A673 (cell line): ENCODE measurements at places on chromosomes 16 and 17.

DNA sequence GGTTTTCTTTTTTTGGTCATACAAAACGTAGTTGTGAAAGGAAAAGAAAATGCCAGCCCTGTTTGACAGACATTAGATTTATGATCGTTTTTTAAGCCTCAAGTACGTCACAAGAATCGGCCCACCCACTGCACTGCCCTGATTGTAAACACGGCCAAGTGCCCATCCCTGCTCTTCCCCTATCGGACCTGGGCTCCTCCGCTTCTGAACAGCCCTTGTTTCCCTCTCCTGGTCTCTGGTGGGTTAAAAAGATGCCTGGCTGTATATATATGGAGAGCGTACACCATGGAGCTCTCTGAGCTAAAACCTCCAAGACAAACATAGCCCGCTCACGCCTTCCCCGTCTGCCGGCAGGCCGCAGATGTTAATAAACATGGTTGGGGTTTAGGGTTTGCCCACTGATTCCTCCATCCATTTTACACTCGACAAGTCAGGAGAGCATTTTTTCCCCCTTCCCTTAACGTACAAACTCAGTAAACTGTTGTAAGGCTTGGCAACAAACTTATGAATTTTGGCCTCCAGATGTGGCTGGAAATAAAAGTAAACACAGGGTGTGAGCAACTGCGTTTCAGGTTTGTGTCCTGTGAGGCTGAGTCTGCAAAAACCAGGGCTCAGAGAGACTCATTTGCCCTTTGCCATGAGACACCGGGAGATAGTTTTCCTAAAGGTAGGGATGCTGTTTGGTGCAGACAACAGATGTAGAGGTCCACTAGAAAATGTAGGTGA, 325.9 kb downstream of the SOX9 start:
- DNase-seq = no peak

- no peak for DNase-seq
Measured at GRCh38 chr17:61230972-61231820, 168.4 kb upstream of the TBX2 start.

GRCh38 chr17:42809250-42809649, 10.6 kb downstream of the CNTD1 start:
- no peak for DNase-seq

GRCh38 chr16:69329369-69330285, 761 bp downstream of the PDF start:
- DNase-seq = peak; percentile 40

DNA sequence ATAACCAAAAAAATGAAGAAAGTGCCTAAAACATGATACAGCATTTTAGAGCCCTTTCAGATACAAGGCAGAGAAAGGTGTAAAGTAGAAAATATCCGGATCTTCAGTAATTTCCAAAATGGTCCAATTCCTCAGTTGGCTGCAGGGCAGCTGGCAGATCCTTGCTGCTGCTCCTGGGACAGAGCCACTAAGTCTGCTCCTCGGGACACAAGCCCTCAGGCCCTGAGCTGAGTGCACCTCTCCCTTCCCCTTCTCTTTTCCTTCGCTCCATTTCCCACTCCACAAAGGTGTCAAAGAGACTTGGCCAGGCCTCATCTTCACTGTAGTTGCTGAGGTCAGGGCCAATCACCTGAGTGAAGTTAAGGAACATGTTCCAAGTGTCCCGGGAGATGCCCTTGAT, 40.5 kb downstream of the DCUN1D3 start:
- no peak for DNase-seq

GRCh38 chr16:58859958-58860669, 126.0 kb upstream of the GOT2 start:
- no peak for DNase-seq

DNA sequence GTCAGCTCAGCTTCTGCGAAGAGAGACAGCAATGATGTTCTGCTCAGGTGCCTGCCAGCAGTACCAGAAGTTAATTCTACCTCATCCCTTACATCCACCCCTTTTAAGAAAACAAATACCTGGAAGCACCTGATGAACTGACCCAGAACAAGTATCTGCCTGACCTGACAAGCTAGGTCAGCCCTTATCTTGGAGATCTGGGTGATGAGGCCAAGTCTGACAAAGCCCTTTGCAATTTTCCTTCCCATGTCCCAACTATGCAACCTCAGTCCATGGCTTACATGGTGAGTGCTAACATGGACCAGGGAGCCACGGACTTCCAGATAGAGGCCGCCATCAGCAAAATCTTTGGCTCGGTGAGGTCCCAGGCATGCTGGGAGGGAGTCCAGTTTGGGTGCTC, 3.6 kb downstream of the ACADVL start:
- DNase-seq = no peak

- peak; percentile 11 for DNase-seq
Measured at GRCh38 chr16:68823401-68824135, 19.8 kb upstream of the TANGO6 start.

- no peak for DNase-seq
Measured at GRCh38 chr16:81231014-81231413, 7.5 kb upstream of the BCO1 start.

DNA sequence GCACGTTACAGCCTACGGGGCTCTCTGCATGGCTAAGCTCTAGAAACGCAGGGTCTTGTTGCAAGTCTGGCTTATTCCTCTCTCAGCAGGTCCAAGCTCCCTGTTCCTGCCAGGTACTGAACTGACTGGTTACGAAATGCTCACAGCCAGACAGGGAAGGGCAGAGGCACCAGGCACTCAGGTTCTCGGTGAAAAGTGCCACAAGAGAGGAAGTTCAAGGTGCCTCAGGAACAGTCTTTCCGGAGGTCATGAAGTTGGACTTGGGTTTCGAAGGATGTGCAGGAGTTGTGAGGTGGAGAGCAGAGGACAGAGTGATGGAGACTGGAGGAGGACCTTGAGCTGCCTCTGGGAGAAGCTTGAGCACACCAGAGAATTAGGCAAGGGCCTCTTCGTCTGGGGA, 124.7 kb upstream of the GSE1 start:
- no peak for DNase-seq

DNA sequence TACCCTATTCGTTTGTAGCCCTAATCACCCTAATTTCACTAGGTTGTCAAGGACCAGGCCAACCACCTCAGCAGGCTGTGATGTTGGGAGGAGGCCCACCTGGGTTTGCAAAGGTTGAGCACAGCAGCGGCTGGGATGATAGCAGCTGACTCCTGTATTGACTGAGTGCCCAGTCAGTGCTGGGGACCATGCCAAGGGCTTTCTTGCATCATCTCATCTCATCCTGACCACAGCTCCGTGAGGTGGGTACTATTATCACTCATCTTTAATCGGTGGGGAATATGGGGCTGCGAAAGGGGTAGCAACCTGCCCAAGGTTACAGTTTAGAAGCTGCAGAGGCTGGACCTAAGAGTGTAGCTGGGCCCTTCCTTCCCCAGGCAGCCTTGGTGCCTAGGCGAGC, 11.7 kb downstream of the ATPAF2 start:
- no peak for DNase-seq

GRCh38 chr17:2682176-2682938, 29.2 kb downstream of the CLUH start:
- DNase-seq = no peak

- no peak for DNase-seq
Measured at GRCh38 chr17:1033503-1033902, 36.6 kb downstream of the TIMM22 start.

- no peak for DNase-seq
Measured at GRCh38 chr17:79862771-79863440, 23.7 kb upstream of the CBX4 start.

DNA sequence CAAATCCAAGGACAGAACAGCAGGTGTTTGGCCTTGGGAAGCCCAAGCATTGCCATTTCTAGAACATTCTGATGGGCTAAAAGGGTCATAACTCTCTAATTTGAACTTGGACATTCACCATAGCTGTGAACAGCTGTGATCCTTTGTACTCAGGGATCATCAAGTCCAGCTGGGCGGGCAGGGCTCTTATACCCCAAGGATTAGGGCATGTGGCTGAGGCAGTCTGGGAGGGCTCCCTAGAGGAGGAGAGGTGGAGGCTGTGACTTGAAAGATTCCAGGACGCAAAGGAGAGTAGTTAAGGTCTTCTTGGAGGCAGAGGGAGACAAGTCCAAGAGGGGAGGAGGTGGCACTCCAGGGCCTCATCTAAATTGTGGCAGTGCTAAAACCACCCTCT, 233.1 kb upstream of the GSE1 start:
- DNase-seq = no peak

- DNase-seq = no peak
Measured at GRCh38 chr17:57889892-57890856, 40.3 kb upstream of the MRPS23 start.

DNA sequence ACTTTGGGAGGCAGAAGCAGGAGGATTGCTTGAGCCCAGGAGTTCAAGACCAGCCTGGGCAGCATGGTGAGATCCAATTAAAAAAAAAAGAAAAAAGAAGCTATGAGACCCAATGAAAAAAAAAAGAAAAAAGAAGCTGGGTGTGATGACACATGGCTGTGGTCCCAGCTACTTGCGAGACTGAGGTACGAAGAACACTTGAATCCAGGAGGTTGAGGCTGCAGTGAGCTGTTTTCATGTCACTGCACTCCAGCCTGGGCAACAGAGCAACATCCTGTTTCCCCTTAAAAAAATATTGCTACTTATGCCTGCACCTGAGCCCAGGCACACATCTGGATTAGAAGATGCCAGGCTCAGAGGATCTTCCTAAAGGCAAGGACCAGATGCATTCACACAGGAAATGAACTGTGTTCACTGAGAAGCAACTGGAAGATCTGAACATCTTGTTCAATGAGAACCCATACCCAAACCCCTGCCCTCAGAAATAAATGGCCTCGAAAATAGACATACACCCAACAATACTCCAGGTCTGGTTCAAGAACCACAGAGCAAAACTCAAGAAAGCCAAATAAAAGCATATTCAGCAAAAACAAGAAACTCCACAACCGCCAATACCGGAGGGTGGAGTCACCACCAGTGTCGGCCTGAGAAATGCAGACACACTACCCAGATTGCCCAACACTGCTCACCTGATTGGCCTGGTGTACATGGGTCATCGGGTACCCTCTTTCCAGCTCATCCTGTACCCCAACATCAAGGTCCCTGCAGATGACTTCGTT, 4.4 kb downstream of the RNF135 start:
- DNase-seq = no peak

DNA sequence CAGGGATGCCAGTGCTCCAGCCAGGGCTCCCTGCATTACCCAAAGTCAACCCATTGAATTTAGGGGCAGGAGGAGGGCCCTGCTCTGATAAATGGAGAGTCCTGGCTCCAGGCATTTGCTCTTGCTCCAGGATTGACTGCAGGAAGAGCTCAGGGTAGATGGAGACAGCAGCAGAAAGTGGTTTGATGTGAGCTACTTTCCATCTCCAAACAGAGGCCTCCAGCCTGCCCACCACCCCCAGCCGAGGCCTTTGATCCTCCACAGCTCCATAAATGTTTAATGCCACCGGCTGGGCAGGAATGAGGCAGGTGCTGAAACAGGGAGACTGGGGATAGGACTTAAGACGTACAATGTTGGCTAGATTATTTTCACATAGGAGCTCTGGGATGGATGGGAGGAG, 4.3 kb upstream of the SEZ6 start:
- DNase-seq = no peak

DNA sequence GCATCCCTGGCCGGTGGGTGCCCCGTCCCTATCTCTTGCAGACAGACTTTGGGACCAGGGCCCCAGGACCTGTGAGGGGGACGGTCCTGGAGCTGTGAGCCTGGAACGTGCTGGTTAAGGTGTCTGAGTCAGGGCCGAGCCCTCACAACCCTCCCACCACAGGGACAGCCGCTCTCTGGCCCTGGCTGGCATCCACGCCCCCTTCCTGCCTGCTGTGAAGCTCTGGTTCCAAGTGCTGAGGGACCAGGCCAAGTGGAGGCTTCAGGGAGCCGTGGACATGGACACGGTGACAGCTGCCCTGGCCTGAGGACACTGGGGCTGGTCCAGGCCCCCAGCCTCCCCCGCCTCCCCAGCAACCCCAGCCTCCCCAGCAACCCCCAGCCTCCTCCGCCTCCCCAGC, 6.6 kb downstream of the TSR3 start:
- no peak for DNase-seq

GRCh38 chr16:4535627-4536108, 2.9 kb downstream of the CDIP1 start:
- no peak for DNase-seq

DNA sequence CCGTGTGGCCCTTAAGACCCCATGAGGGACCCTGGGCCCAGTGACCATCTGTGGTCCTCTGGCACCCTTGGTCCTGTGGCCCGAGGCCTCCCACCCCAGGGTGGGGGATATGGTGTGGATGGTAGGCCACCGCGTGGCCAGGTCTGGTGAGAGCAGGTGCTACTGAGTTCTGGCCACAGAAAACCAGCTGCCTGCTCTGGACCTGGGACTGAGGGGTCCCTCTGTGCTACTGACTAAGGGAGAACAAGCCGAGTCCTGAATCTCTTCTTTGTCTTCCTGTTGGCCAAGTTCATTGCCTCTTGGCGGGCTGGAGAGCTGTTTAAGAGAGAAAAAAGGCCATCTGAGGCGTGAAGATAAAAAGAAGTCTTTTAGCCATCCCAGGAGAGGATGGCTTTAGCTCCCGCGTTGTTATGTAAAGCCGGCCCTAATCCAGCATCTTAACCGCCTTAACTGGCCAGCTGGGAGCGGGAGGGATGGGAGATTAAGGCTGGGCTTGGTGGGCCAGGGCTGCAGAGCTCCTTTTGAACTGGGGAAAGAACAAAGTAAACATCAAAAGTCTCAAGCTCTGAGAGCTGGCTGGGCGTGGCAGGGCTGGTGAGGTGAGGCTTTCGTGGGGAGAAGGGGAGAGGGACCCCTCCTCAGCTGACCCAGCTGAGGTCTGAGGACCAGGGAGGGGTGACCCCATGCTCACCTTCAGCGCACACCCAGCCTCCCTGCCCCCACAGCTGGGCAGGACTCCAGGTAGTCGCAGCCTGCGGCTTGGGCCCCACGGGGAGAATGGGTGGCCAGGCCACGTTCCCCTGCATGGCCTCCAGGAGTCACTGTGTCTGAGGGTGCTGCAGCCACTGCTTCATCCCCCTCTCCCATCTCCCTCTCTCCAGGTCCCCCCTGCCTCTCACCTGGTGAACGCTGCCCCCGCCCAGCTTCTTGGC, 62.4 kb downstream of the NKD1 start:
- no peak for DNase-seq

DNA sequence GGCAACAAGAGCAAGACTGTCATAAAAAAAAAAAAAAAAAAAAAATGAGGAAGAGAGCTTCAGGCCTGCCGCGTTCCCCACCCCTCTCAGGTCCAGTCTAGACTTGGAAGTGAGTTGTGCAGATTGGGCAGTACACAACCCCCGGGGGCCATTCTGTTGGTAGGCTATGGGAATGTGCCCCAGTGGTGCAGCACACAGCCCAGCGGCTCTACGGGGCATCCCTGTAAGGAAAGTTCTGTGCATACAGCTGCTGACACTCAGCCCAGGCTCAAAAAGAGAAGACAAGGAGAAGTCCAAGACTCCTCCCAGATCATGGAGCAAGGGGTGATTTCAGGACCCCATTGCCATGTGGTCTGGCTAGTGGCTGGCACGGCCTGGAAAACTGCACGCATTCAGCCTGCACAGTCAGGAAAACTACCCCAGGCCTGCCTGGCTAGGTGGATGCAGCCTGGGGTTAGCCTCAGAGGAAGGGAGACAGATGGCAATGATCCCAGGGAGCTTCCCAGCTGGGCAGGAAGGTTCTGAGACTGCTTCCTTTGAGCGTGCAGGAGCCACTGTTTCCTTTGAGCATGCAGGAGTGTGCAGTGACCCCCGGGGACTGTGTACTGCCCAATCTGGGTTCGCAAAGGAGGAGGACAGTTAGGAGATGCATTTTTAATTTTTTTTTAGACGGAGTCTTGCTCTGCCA, 44.8 kb downstream of the PECAM1 start:
- DNase-seq = no peak

GRCh38 chr17:66811683-66812054, 23.2 kb upstream of the CACNG5 start:
- no peak for DNase-seq

- no peak for DNase-seq
Measured at GRCh38 chr17:45410144-45411091, 22.3 kb downstream of the ARHGAP27 start.

- DNase-seq = no peak
Measured at GRCh38 chr16:87762071-87762571, 3.7 kb downstream of the KLHDC4 start.
